ENCODE measurements at places on chromosomes 11 and 22. TPM values are rescaled to one million over a fixed set of nuclear protein-coding genes. Genes with fewer than 3 reads are reported as not detected.

The EMID1 gene
- under 0.01 TPM for total RNA-seq

The EIF1AD gene
- 36.4 TPM for total RNA-seq

The GPHA2 gene
- not detected for total RNA-seq

The CEP164 gene
- 36.5 TPM for total RNA-seq

The OR10D3 gene
- not detected for total RNA-seq

All from vein endothelial cell (primary cell).